Activated T-cell treated with anti-CD3 and anti-CD28 coated beads, Interleukin-2, amount 50 U/mL, for 48 hours (primary cell): ENCODE measurements at places on chromosomes 5 and 9.

DNA sequence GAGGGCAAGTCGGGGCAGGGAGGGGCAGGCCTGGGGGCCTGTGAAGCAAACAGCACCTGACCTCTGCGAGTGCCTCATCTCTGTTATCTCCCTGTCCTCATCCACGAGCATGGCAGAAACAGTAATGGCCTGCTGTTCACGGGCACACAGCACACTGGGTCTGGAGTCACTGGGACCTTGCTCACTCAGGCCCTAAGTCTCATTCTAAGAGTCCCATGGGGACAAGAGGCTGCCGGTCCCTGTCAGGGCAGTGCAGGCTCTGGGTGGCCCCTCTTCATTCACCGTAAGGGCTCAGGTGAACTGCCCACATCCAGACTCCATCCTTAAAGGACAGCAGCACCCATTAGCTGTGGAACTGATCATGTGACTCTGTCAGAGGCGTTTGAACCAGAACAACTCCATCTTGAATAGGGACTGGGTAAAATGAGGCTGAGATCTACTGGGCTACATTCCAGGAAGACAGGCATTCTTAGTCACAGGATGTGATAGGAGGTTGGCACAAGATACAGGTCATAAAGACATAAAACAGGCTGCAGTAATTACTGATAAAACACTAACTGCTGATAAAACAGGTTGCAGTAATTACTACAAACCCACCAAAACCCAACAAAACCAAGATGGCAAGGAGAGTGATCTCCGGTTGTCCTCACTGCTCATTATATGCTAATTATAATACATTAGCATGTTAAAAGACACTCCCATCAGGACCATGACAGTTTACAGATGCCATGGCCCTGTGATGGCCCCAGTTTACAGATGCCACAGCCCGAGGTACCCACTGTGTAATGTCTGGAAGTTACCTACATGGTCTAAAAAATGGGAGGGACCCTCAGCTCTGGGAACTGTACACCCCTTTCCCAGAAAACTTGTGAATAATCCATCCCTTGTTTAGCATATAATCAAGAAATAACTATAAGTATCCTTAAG lies 28.7 kb downstream of the BICD2 start:
- DNase-seq: no peak

GRCh38 chr5:142421621-142422397 lies 97.0 kb upstream of the SPRY4 start:
- no peak for DNase-seq

GRCh38 chr9:107557236-107557990 lies 67.8 kb upstream of the KLF4 start:
- no peak for DNase-seq

GRCh38 chr9:123033864-123034601 lies 566 bp downstream of the GPR21 start:
- DNase-seq: no peak

DNA sequence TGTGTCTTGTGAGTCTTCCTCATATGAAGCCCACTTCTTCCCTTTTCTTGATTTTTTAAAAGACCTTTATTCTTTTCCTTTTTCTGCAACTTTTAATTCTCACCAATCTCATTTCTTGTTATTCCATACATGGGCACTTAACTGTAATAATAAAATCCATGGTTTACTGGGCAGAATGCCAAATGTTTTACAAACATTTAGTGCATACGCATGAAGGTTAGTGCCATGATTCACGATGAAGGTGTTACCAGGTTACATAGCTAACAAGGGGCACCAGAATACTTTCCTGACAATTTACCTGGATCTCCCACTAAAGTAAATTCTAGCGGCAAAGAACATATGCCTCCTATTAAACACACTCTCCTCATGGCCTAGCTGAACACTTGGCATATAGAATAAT lies 28.5 kb downstream of the MAN2A1 start:
- DNase-seq: no peak

GRCh38 chr5:21238786-21239185 lies 1250.8 kb upstream of the CDH18 start:
- no peak for DNase-seq

DNA sequence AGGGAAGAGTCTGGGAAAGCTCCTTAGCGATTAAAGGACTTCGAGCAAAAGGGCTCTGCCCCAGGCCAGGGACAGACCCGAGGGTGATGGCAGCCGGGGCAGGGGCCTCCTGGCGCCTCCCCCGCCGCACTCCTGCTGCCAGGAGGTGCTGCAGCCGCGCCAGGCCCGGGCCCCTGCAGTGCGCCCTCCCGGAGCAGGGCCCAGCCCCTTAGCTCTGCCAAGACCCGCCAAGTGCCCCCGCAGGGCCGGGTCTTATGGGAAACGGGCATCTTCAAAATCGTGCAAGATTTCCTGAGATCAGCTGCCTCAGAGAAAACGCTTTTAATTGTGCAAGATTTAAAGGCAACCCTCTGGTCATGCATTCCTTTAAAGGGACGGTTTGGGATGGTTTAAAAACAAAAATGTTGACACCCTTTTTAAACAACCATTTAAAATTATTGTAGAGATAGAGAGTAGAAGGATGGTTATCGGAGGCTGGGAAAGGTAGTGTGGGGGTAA lies 52.4 kb downstream of the CDC14B start:
- DNase-seq: no peak

- no peak for DNase-seq
Observed at GRCh38 chr5:173248481-173248880, 13.5 kb upstream of the NKX2-5 start.

- no peak for DNase-seq
Observed at GRCh38 chr5:10580531-10581423, 16.9 kb downstream of the ANKRD33B start.

- no peak for DNase-seq
Observed at GRCh38 chr9:135147474-135147805, 60.0 kb downstream of the OLFM1 start.

- DNase-seq: no peak
Observed at GRCh38 chr5:180491496-180491895, 2.7 kb upstream of the CNOT6 start.

GRCh38 chr5:132771503-132771998 lies 5.5 kb downstream of the SEPTIN8 start:
- DNase-seq: no peak

DNA sequence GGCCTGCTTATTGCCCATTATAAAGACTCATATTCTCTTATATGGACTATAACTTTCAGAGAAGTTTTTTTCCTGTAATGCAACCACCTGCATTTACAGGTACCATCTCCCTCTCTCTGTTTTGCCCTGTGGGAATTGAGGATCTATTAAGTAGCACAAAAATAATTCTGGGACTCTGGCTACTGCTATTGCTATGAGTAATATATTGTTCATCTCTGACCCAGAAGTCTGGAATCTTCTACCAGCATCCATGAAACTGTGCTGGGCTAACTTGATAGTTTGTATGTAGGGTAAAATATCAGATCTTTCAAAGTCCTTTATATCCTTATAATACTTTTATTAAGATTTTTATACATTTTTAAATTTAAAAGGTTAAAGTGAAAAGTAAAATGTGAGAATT lies 607.2 kb downstream of the EFNA5 start:
- DNase-seq: no peak

DNA sequence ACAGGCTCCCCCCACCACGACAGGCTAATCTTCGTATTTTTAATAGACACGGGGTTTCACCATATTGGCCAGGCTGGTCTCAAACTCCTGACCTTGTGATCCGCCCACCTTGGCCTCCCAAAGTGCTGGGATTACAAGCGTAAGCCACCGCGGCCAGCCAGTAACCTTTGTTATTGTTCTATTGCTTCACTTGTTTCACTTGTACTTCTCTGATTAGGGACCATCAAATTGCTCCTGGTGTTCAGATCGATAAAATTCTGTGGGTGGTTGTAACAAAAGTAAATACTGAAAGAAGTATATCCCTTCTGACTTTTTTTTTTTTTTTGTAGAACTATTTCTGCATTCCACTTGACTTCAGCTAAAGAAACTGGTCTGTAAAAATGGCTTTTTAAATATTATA lies 445.5 kb upstream of the CDH10 start:
- no peak for DNase-seq

- DNase-seq: no peak
Observed at GRCh38 chr9:134570711-134571325, 70.8 kb upstream of the COL5A1 start.

DNA sequence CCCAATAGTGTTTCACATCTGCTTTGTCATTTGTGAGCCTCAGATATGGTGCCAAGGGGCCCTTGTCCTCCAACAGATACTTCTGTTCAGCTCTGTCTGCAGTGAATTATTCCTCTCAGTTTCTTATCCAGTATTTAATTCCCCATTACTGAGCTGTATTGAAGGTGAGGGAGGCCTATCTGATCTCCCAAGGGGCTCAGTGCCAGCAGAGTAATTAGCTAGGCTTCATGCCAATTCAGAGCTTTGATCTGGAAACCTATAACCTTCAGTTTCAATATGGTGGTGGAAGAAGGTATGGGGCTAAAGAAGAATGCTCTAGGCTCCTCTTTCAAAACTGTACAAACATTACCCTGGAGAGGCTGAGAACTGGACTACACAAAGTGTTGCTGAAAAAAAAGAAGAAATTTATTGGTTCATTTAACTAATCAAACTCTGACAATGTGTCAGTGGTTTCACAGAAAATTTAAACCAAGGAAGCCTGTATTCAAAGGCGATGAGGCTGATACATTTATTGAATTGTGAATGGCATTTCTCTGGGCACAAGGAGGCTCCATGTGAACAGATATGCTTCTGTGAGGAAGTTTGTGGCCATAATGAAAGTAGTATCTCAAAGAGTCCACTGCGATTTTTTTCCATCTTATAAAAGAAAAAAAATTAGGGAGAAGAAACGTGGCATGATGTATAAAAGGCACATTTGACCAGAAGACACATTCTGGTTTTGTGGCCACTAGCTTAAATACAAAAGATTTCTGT lies 397.8 kb downstream of the TLE4 start:
- no peak for DNase-seq

GRCh38 chr9:84054341-84055010 lies 73.9 kb downstream of the RMI1 start:
- DNase-seq: no peak

DNA sequence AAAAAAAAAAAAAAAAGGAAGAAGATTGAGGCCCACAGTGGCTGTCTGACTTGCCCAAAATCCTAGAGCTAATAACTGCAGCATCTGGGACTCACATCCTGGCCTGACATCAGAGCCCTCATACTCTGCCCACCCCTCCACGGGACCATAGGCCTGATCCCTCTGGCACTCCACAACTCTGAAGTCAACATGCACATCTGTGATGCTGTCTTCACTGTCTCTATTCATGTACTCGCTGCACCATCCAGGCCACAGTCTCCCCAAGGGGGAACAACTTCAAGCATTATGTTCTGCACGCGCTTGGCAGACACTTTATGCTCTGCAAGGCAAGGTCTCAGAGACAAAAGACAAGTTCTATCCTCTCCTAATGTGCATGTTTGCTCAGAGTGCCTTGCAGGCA lies 158.2 kb downstream of the SPOCK1 start:
- no peak for DNase-seq

DNA sequence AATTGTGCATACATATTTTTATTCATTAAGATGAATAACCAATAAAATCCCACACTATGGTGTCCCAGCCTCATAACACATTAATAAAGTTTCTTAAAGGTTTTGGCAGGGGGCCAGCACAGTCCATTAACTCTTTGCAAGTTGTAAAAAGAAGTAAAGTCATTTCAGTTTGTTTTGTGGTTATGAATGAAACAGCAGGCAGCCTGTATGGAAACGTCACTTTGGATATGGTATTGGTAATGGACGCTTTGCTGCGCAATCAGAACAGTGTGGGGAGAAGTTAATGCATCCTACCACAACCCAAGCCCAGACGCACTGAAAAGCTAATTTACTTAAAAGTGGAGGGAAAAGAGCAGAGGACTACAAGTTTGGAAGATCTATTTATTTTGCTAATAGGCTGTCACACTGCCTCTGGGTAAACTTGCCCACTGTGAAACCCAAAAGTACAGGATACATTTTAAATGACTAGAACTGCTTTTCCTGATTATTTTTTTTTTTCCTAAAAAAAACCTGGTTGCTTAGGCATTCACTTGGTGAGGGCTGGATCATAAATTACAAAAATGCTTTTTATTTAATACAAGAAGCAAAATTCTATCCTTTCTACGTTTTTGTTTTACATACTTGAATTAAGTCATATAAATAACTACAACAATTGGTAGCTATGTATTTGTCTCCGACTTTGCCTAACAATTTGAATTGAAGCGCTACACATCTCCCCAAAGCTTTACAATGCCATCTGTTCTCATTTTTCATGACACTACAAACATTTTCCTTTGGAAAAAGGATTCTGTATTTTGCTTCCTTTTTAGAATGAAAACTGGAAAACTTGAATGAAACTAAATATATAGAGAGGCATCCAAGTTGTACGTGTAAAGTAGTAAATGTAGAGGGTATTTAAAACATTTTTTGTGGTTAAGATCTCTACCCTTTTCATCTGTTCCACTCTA lies 104.3 kb downstream of the NFIB start:
- DNase-seq: no peak

GRCh38 chr9:4936823-4937222 lies 48.2 kb upstream of the JAK2 start:
- peak; percentile 38 for DNase-seq

GRCh38 chr5:110018509-110018908 lies 328.8 kb downstream of the MAN2A1 start:
- DNase-seq: no peak

DNA sequence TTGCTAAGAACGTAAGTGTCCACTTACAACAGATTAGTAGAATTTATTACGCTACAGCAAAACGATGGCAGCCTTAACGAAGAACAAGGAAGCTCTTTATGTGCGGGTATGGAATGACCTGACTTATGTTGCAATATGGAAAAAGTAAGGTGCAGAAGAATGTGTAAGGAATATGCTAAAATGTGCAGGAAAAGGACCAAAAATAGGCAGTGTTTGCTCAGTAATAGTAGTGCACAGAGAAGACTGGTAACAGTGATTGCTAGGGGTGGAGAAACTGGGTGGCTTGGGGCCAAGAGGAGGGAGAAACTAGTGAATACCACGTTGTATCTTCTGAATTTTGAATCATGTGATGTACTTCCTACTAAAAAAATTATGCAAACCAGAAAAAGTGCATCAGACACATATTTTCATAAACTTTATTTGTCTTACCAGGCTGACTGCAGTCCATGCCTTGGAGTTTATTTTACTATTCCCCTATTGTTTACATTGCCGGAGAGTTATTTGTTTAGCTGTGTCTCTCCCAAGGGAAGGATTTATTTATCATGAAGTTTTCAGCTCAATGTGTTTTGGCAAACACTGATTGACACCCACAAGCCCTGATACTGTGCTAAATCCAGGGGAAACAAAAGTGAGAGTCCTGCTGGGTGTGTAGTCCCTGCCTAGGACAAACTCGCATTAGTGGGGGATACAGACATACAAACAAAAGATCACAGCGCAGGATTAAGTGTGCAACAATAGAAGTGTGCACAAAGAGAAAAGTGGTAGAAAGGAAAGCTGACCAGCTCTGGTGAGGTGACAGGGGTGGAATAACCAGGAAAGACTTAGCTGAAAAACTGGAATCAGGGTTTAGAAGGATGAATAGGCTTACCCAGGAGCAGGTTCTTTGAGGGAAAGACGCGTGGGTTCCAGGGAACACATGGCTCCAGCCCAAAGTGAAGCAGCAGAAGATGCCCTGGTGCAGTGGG lies 34.0 kb upstream of the ZNF484 start:
- DNase-seq: no peak

- DNase-seq: no peak
Observed at GRCh38 chr5:173538654-173539053, 77.8 kb downstream of the BOD1 start.

- no peak for DNase-seq
Observed at GRCh38 chr5:165739079-165739741, 2233.8 kb downstream of the MAT2B start.

- no peak for DNase-seq
Observed at GRCh38 chr5:103234239-103234975, 24.2 kb upstream of the MACIR start.
